ENCODE measurements at places on chromosomes 7 and 10.

- DNase-seq: no peak
Measured at GRCh38 chr10:8369666-8370065, 315.2 kb downstream of the GATA3 start.

DNA sequence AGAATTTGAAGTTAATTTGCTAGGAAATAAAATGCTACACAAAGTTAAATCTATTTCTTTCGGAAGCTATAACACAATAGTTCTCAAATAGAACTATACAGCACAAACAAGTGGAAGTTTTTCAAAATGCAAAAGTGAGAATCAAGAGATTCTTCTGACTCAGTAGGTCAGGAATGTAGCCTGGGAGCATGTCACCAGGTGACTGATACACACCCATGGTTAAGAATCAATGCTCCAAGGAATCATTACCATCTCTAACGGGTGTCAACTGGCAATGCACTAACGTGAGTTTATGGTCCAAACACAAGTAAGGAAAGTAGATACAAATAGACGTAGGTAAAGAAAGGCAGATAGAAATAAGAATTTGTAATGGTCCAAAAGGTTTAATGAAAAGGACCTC is 170.5 kb downstream of the SRPK2 start:
- DNase-seq: no peak

DNA sequence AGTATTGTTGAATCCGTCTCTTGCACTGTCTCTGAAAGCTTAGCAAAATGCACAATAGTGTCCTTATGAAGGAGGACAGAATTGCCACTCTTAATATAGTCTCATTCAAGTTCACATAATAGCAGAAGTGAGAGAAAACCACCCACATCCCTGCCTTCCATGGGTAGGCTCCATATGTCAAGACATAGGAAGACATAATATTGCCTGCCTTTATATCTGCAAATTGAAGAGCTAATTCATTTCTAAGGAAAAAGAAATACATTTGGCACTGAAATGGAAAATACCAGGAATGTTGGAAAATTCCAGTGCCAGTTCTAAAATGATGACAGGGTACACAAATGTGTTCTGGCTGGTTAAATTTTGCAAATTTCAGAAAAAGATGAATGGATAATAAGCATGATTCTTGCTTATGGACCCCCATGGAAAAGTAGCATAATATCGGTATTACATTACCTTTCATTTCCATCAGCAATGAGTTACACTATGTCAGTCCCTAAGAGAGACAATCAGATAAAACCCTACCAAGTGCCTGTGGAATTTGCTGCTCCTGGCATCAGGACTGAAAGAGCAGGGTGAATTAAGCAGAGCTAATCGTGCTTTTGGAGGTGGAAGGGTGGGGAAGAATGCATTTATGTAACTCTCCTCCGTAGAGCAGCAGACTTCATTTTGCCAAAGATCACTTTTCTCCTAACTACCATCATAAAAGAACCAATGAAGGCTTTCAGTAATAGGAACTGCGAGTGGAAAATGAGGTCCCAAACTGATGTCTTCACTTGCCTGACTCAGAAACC is 312.6 kb downstream of the FGFR2 start:
- no peak for DNase-seq

DNA sequence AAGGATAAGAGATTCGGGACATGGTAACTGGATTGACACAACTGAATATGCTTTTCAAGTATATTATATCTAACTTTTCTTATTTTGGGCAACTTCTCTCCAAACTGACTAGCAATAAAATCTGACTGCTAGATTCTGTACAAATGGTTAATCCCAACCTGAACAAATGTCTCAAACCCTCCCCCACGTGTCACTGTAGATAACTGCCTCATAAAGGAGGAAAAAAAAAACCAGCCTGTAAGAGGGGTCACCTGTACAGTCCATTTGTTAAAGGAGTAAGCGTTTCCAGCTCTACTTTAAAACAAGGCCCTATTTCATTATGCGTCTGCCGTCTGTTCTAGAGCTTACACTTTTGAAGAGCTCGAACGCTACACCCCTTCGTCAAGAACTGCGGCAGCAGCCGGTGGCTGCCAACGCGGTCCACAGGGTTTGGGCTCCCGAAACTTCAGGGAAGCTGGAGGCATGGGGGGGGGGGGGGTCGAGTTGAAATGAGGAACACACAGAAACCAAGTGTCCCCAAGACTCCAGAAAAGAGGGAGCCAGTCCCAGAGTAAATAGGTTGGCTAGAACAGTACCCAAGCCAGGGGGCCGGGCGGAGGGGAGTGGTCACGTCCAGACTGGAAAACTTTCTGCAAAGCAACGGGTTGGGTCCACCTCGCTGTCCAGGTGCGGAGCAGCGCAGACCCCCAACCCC is 492 bp downstream of the COG5 start:
- DNase-seq: no peak

DNA sequence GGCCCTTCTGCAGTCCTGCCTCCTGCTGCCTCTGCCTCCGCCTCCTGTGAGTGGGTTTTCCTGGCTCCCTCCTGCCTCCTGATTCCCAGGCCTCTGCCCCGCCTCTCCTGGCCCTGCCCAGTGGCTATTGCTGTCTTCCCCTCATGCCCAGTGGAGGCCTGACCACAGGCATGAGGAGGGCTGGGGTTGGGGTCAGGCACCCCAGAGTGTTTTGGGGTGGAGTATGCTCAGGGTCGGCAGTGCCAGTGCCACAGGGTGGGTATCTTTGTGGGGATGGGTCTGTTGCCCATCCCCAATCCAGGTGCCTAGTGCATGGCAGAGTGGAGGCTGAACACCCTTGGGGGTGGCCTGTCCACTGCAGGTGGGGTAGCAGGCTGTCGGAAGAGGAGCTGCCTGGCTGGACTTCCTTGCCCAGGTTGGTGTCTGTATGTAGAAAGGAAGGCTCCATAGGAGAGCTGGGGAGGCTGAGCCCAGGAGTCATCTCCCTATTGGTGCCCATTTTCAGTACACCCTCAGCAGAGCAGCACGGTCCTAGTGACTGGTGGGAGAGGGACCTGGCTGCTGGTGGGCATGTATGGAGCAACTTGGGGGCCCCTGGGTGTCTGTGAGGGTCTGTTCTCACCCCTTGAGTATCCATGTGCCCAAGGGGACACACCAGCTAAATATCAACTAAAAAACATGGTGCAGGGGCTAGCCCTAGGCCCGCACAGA is 62.2 kb downstream of the ARHGAP22 start:
- DNase-seq: no peak

DNA sequence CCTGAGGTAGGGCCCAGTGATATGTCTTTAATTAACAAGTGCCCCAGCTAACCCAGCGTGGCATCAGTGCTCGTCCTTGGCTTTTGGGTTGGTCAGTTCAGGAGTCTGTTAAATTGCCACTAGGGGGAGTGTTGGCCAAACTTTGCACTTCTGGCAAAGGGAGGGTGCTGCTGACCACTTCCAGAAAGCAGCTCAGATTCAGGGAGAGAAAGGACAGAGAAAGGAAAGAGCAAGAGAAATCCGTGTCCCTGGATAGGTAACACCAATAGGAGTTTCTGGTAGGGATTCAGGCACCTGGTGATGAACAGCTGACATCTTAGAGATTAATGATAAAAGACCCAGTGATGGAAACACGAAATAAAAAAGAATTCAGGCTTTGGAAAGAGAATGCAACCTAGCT is 243.1 kb upstream of the AOAH start:
- no peak for DNase-seq

GRCh38 chr10:14454629-14455028 is 123.9 kb upstream of the FRMD4A start:
- DNase-seq: no peak

GRCh38 chr10:89652806-89653370 is 7.8 kb upstream of the PANK1 start:
- DNase-seq: no peak

GRCh38 chr10:31372439-31372838 is 53.4 kb downstream of the ZEB1 start:
- DNase-seq: no peak

Measured in stimulated activated CD8-positive, alpha-beta memory T cell treated with anti-CD3 and anti-CD28 coated beads, Interleukin-15, amount 100 ng/mL, for 4 hours (primary cell).